ENCODE measurements at places on chromosomes 1 and 21.

DNA sequence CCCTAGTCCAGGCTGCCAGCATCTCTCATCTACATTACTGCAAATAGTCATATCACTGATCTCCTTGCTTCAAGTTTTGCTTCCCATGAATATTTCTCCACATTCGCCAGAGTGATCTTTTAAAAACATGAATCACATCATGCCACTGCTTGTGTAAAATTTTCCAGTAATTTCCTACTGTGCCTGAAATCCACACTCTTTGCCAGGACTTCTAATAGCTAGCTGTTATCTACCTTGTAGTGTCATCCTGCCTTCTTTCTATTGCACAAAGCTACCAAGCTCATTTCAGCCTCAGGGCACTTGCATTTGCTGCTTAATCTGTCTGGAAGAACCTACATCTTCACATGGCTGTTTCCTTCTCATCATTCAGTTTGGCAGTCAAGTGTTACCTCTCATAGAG, 33.9 kb upstream of the ZNF362 start:
- DNase-seq = no peak

GRCh38 chr1:218297867-218298266, 12.8 kb downstream of the RRP15 start:
- no peak for DNase-seq

GRCh38 chr1:214604523-214604922, 1.5 kb downstream of the CENPF start:
- DNase-seq = no peak

DNA sequence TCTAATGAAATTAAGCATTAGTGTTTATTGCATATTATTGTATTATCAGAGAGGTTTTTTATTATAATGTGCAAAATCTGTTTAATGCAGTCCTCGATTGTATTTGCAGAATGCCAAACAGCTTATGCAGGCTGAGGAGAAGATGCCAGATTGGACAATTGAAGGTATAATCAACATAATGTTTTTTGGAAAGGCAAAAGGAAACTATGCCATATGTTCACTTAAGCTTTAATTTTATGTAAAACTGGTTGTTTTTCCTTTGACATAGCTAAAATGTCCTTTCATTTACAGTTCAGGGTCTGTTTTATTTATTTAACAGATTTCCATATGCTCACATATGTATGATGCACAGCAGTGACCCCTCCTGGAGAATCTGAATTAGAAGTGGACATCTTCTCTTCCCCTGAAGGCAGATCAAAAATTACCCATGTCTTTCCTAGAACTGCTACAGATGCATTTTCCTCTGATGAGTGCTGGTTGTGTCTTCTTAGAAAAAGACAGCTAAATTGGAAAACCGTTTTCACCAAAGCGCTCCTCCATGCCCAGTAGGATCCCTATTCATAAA, 143.5 kb upstream of the USH2A start:
- no peak for DNase-seq

DNA sequence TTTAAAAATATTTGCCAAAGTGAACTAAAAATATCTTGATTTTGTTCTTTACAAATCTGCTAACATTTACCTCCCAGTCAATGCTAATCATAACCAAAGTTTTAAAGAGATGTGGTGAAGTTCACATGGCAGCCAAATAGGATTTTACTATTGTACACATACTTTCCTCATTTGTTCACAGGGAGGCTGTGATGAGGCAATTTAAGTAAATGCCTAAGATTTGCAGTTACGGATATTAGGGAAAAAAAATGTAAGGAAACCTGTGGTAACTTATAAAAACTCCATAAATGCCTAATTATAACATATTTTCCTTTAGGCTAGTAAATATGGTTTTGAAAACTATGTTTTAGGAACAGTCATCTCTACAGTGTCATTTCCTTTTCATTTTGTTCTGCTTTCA, 32.4 kb downstream of the RGS5 start:
- no peak for DNase-seq

DNA sequence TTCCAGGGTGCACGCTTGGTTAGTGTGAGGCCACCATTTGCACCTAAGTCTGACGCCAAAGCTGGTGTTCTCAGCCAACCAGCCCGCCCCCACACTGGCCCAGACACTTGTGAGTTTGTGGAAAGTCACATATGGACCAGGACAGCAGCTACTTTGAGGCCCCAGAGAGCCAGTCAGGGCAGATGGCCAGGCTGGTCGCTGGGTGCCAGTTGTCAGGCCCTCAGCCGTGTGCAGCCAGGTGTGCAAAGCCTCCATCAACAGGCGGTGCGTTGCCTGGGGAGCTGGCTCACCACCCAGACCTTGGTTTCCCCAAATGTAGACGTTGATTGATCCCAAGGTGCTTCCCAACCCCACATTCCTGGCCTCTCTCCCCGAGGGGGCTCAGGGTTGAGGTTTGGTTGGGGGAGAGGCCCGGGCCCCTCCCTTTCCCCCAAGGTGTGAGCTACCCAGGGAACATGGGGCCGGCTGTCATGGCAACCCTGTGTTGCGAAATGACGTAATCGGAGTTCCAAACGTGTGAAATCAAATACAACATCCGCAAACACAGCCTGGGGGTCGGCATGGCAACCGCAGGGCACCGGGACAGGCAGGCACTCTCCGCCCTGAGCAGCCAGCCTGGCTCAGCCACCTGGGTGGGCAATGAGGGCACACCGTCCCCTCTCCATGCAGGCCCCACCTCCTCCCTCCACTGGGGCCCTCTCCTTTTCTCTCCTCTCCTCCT, 42.2 kb upstream of the WNT4 start:
- no peak for DNase-seq

DNA sequence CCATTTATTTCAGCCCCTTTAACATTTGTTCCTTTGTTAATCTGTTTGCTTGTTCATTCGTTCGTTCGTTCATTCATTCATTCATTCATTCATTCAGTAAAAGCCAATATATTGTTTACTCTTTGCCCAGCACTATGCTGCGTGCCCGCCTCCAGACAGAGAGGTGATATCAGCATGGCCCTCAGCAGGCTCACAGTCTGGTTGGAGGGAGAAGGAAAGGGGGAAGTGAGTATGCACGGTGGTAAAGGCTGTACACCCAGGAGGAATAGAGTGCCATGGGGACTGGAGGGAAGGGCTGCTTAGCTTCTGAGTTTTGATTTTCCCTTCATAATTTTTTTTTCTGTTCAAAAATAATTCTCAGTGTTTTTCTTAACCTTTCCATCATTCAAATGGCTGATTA, 144.7 kb downstream of the NOS1AP start:
- DNase-seq = no peak

DNA sequence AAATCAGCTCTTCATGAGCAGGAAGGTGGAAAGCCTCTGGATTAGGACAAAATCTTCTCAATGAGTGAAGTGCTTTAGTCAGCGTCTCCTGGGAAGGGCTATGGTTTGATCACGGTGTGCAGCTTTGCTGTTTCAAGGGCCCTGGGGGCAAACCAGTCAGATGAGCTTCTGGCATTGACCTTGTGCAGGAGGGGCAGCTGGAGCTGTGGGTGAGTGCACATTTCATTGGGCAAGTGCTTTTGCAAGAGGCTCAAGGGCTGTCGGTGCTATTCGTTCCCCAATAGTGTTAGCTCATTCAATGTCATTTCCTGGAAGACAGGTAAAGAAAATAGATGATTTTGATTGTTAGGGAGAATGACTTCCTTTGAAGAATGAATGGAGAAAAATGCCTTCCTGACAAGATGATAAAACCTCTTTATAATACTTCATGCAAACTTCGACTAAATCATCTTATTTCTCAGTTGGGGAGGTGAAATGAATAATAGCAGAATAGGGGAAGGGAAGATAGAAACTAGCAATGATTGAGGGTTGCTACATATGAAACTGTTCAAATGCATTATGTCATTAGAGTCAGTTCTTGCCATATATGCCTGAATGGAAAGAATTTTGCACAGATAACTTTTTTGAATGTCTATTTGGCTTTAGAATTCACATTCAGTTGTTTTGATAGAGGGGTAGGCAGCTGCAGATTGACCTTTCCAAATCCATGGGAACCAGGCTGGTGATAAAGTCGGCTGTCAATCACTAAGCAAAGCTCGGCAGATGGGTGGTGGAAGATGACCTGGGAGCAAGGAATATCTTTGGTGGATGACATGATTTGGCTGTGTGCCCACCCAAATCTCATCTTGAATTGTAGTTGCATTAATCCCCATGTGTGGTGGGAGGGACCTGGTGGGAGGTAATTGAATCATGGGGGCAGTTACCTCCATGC, 12.9 kb upstream of the DISC1 start:
- no peak for DNase-seq

DNA sequence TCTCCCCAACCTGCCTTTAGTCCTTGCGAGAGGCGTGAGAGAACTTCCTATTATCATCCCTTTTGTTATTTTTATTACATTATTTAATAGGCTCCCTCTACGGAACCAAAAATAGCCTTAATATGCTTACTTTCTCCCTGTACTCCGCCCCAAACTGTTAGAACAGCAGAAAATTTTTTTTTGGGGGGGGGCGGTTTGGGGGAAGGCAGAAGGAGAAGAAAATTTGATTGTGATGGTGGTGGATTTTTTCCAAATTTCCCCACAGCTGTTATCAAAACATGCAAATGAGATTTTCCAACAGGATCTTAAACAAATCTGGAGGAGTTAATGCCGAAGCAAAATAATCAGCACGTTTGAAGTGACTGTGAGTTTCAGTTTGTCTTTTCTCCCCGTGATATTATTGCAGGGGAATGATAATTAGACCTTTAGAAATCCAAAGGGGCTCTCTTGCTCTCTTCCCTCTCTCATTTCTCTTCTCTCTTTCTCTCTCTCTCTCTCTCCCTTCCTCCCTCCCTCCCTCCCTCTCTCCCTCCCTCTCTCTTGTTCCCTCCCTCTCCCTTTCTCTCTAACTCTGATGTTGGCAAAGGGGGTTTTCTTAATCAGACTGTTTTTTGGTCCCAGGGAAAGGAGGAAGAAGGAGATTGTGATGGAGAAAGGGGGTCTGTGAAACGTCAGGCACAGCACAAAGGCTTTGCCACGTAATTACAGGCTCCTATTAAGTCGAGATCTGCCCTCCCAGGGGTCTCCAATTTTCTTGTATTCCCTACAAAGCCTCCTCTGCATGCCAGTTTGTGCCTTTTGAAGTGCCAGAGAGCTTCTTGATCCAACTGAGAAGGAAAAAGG, 1.1 kb upstream of the PRRX1 start:
- no peak for DNase-seq

DNA sequence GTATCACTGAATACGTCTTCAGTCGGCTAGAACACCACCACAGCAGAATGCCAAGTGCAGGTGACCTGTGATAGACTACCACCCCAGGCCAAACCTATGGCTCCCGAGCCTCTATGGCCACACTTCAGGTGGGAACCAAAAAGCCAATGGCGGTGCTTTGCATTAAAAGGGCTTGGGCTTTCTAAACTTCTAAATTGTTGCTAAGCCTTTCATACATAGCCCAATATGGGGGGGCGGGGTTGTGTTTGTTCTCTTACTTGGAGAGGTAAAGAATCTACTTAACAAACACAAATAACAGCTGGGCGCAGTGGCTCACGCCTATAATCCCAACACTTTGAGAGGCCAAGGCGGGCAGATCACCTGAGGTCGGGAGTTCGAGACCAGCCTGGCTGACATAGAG, 19.7 kb downstream of the USP48 start:
- no peak for DNase-seq

- no peak for DNase-seq
Observed at GRCh38 chr1:67759692-67760029, 73.6 kb downstream of the GNG12 start.

GRCh38 chr1:145827966-145828365, 4.0 kb downstream of the POLR3C start:
- DNase-seq = no peak

DNA sequence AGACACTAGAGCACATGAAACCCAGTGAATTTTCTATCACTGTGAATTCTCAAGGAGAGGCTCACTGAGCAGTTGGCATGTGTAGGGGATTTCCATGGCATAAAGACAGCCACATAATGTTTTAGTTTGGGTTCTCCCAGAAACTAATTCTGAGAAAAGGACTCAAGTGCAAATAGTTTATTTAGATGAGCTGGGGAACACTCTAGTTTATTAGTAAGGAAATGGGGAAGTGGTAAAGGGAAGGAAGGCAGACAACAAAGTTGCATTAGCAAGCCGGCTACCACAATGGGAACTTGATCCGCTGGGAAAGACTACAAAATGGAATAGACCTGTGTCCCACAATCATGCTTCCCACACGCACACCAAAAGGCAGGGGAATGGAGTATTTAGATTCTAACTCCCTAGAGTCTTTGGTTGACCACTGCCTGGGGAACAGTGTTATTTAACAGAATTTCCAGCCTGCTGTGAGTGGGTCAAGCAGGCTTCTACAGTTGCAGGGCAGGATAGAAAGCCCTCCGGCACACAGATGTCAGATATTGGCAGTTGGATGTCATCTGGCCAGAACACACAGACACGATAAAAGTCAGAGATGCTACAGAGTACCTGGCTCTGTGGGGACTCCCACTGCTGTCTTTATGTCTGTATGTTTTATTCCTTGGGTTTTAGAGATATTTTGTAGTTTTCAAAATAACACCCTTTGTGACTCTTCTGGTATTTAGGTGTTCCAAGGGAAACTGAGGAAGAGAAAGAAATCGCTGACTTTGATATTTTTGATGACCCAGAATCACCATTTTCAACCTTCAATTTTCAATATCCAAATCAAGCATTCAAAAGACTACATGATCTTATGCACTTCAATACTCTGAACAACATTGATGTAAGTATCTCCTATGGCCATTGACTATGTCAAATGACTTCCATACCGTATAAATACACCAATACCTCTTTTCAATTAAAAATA, 150.1 kb downstream of the PLA2G4A start:
- no peak for DNase-seq

- DNase-seq = no peak
Observed at GRCh38 chr1:248714248-248714647, 11.7 kb upstream of the OR14I1 start.

DNA sequence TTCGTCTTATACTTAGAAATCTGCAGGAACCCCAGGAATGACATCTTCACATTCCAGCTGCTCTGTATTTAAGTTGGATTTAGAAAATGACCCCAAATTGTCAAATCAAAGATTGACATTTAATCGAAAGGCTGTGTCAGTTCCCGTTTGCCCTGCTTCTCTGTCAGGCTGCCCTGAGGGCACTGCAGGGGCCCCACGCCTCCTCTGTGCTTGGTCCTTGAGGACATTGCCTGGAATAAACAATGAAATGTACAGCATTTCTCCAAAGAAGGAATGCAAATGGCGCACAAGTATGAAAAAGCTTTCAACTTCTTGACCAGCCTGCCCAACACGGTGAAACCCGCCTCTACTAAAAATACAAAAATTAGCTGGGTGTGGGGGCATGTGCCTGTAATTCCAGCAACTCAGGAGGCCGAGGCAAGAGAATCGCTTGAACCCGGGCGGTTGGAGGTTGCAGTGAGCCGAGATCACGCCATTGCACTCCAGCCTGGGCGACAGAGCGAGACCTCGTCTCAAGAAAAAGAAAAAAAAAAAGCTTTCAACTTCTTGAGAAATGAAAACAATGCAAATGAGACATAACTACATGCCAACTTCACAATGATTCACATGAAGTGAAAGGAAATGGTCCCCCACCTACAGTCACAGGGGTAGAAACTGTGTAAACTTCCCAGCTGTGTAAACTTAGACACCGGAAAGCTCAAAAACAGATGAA, 3.0 kb downstream of the TMPRSS3 start:
- DNase-seq = no peak
